Hepatic stellate cell (primary cell): ENCODE measurements at places on chromosomes 1 and 21.

DNA sequence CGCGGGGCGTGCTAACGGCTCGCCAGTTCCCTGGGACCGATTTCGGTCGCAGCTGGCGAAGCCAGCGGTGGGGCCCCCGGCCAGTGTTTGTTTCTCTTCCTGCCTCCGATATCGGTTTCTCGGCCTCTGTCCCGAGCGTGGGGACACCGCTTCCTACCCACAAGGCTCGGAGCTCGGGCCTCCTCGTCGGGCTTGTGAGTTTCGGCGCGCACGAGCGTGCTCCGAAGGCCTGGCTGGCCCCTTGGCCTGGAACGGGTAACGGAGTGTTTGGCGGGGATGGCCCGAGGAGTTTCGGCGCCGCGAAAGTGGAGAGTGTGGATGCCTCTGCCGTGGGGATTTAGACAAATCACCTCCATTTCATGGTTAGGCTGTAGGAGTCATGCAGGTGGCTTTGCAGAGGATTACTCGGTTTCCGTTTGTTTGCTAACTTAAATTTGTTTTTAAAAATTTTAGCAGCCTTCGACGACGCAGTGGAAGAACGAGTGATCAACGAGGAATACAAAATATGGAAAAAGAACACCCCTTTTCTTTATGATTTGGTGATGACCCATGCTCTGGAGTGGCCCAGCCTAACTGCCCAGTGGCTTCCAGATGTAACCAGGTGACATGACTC is 559 bp downstream of the RBBP4 start:
- no peak for DNase-seq

DNA sequence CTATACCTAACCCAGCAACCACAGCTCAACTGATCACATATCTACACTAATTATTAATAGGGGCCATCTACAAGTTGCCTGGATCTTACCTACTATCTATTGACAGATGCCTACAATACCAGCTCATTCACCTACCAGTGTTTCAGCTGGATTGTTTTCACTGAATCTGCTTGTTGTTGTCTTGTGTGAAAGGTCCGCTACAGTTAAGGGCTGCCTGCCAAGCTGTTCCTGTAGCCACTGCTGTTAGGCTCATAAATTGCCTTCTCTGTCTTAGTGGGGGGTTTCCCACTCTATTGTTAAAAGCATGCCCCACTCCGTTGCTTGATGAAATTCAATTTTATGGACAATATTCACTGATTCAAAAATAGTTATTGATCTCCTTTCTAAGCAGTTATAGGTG is 199.7 kb upstream of the TMPRSS15 start:
- DNase-seq: no peak

- no peak for DNase-seq
Observed at GRCh38 chr1:14113841-14114567, 414.0 kb downstream of the PRDM2 start.

- DNase-seq: no peak
Observed at GRCh38 chr1:108972951-108973350, 9.7 kb upstream of the CLCC1 start.

DNA sequence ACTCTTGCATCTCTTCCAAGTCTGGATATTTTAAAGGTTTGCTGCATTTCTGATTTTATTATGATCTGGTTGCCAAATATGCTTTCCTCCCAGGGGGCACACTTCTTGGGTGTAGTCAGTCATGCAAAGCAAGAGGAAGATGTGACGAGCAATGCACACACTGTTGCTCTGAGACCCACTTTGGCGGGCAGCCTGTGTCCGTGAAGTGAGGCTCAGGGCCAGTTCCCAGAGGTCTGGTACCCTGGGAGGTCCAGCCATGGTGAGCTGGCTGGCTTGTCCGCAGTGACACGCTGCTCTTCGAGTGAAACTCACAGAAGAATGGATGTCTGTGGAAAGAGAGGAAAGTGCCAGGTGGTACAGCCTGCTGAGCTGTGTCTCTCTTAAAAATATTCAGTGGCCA is 52.8 kb upstream of the EDN2 start:
- DNase-seq: peak; percentile 34

GRCh38 chr21:33370305-33370704 is 32.9 kb upstream of the IFNGR2 start:
- DNase-seq: no peak

GRCh38 chr1:95168761-95169351 is 51.7 kb downstream of the TLCD4 start:
- DNase-seq: no peak

DNA sequence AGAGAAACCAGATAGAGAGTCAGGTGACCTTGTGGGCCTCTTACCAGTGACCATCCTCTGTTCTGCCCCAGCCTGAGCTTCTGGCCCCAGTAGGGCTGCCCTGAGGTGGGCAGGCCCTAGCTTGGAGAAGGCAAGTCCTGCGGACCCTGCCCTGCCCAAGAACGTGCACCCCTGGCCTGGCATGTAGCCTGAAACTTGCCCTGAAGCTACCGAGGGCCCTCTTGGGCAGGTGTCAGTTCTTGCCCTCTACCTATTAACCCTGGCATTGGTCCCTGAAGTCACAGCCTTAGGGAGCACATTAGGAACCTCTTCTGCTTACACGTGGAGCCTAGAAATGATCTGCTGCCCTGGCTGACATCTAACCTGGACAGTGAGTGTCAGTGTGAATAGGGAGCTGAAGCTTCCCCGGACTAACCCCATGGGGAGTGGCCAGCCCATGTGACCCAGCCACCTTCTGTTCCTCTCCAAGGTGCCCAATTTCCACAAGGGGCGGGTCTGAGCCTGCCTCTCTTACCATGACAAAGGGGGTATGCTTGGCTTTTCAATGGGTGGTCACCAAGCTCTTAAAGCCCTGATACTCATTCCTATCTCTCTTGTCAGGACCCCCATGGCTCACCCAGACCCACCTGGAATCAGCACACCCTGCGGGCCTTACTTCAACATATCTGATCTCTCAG is 163.0 kb downstream of the ZSCAN20 start:
- DNase-seq: no peak

DNA sequence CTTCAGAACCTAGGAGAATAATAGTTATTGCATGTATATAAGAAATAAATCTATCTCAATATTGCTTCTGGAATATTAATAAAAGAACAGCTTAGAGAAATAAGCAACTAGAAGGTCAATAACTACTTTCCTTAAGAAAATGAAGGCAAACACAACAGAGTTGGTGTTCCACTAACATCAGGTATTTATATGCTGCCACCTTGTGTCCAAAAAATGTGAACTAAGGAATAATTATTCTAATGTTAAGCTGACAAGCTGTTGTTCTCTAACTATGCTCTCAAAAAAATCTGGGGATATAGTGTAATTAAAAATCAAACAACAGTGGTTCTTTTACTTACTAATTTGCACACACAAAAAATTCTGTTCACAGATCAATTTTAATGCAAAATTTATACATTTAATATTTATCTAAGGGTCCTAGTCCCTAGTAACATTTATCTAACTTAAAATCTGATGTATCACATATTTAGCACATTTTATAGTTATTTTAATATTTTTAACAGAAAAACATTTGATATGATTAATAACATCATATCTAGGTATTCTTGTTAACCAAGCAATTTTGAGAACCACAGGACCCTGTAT is 39.6 kb downstream of the UCHL5 start:
- peak; percentile 3 for DNase-seq

GRCh38 chr1:2160451-2161300 is 33.9 kb downstream of the FAAP20 start:
- no peak for DNase-seq

DNA sequence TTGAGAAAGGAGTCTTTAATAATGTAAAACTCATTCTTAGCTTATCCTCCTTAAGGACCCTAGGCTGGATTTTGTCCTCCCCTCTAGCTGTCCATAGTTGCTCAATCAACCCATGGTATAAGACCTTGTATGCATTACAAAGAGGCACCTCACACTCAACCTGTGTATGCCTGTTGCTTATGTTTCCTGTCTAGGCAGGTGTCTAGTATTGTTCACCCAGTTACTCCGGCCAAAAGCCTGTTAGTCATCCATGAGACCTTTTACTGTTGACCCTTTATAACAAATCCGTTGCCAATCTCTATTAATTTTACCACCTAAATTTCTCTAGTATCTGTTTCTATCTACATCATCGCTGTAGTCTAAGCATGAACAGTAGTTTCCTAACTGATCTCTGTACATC is 3.7 kb downstream of the LYPLAL1 start:
- no peak for DNase-seq

- no peak for DNase-seq
Observed at GRCh38 chr1:171455967-171456366, 29.4 kb upstream of the PRRC2C start.

DNA sequence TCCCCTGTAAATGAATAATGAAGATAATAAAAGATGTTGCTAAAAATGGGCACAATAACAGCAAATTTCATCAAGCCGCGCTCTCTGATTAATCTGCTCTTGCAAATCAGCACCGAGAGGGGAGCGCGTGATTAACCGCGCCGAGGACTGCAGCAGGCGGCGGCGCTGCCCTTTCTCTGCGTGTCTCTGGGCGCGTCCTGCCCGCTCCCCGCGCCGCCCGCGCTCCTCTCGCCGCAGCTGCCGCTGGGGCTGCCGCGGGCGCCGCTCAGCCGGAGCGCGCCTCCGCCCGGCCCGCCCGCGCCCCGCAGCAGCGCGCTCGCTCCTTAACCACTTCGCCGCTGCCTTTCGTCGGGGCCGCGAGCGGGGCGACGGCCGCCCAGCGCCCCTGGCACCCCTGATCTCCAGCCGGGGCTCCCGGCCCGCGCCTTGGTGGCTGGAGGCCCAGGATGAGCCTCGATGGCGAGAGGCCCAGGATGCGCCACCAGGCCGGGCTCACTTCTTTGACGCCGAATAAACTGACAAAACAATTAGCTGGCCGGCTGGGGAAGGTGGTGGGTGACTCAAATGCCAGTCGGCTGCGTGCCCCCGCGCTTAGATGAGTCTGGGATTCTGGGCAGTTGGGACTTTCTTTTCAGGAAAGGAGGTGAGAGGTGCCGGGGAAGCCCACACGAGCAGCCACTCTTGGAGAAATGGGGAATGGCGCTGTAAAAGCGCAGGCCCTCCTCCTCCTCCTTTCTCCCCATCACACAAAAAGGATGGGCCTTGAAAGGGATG is 221.4 kb upstream of the PKN2 start:
- peak; percentile 10 for DNase-seq

DNA sequence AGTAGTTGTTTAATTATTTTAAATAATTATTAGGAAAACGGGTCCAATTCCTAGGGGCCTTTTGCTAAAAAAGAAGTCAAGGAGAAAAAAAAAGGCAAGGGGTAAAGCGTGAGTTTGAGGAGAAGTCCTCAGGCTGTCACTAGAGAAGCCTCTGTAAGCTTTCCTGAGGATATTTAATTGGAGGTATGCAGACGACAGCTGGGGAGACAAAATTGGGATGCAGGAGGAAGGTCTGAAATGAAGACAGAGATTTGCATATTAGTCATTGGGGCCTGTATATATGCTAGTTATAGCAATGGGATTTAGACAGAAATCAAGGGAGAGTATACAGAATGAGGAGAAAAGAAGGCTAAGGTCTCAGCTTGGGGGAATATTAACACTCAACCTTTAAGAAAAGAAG is 8.6 kb downstream of the ATP6V1G3 start:
- no peak for DNase-seq

DNA sequence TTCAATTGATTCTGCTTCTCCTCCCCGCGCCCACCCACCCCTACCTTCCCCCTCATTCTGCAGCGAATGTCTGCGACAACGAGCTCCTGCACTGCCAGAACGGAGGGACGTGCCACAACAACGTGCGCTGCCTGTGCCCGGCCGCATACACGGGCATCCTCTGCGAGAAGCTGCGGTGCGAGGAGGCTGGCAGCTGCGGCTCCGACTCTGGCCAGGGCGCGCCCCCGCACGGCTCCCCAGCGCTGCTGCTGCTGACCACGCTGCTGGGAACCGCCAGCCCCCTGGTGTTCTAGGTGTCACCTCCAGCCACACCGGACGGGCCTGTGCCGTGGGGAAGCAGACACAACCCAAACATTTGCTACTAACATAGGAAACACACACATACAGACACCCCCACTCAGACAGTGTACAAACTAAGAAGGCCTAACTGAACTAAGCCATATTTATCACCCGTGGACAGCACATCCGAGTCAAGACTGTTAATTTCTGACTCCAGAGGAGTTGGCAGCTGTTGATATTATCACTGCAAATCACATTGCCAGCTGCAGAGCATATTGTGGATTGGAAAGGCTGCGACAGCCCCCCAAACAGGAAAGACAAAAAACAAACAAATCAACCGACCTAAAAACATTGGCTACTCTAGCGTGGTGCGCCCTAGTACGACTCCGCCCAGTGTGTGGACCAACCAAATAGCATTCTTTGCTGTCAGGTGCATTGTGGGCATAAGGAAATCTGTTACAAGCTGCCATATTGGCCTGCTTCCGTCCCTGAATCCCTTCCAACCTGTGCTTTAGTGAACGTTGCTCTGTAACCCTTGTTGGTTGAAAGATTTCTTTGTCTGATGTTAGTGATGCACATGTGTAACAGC is 339.9 kb downstream of the NTNG1 start:
- no peak for DNase-seq

DNA sequence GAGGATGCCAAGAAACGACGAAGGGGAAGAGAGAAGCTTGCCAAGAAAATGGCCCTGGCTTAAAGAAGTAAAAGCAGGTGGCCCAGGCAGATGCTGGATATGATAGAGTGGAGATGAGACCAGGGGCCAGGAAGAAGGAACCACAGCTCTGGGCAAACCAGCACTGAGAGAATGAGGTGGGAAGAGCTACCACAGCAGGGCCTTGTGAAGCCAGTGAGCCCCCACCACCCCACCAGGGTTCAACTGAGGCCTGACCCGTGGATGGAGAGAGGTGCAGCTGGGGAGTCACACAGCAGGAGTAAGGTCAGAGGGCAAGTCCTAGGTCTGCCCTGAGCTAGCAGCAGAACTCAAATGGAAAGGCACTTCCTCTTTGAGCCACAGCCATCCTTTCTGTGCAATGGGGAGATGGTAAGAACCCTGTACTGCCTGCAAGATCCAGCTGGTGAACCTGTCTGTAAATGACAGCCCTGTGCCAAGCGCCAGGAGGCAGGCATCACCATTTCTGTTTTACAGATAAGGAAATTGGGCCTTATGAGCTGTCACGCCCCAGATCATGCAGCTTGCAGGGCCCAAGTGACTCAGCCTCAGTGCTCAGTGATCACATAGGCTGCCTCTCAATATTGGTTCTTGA is 8.5 kb downstream of the SH3BGRL3 start:
- no peak for DNase-seq

DNA sequence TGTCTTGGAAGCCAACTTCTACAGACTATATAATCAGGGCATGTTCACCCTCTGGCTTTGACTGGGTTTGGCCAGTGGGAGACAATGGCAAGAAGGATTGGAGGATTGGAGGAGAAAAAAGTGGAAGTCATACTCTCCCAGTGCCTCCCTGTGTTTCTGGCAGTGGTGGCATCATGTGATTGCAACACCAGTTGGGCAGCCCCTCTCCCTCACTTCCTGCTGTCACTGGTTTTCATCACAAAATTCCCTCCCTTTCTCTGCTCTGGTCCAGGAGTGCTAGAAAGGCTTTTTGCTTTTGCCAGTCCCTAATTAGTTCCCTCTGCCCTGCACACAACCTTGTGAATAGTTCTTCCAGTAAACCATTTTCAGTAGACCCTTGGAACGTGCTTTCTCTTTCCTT is 3.7 kb upstream of the QSOX1 start:
- peak; percentile 50 for DNase-seq
